ENCODE measurements at places on chromosomes 12 and 14.

GRCh38 chr12:25436206-25437030 is 116.7 kb downstream of the LMNTD1 start:
- H3K4me3 ChIP-seq = peak overlapping the region; percentile 31
- H3K36me3 ChIP-seq = no peaks in the 10 kb centered on the region
- peaks cover 4% of the 10 kb centered on the region for H3K4me1 ChIP-seq
- no peak overlapping the region for H3K27ac ChIP-seq
- DNase-seq = no peak

- no peaks in the 10 kb centered on the region for H3K4me1 ChIP-seq
- H3K36me3 ChIP-seq = no peaks in the 10 kb centered on the region
- no peak for DNase-seq
- no peak overlapping the region for H3K4me3 ChIP-seq
- H3K27ac ChIP-seq = no peak overlapping the region
Observed at GRCh38 chr12:89859508-89860220, 151.0 kb upstream of the ATP2B1 start.

DNA sequence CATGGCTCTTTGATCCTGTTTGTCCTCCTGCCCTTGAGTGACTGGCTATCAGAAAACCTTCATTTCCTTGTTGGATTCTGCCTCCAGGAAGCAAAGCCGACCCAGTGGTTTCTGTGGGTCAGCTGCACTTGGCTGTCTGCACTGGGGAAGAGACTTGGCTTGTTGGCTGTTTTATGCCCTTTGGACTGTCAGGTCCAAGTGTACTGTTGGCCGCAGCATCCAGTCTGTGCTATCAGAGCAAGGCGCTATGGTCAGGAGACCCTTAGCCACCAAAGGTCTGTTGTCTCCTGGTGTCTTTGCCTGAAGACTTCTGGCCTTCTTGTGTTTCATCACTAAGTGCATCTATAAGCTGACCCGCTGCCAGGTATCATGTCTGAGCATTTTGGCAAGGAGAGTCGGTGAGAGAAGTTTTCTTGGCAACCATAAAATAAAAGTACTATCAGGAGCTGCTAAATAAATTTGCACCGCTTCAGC is 177.4 kb upstream of the HIF1A start:
- peaks cover 45% of the 10 kb centered on the region for H3K4me1 ChIP-seq
- peak; percentile 71 for DNase-seq
- no peaks in the 10 kb centered on the region for H3K36me3 ChIP-seq
- H3K4me3 ChIP-seq = no peak overlapping the region

DNA sequence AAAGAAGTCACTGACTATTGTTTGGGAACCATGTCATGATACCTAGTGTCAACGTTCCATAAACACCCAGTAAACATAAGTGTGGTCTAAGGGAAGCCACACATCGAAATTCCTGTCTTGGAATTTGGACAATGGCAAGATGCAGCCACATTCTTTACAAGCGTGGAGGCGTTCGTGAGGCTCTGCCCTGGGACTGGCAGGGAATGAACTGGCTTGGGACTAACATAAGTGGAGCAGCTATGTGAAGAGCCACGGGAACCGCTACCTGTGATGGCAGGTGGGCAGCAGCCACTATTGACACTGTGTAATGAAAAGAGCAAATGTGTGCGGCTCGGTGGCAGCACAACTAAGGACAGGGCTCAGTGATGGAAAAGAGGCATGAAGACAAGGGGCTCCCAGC is 10.0 kb upstream of the NRIP2 start:
- H3K27me3 ChIP-seq = no peaks in the 10 kb centered on the region
- H3K4me3 ChIP-seq = no peak overlapping the region
- no peak for DNase-seq
- H3K4me1 ChIP-seq = no peaks in the 10 kb centered on the region
- H3K27ac ChIP-seq = no peak overlapping the region

GRCh38 chr12:132366341-132366861 is 37.0 kb upstream of the GALNT9 start:
- H3K4me1 ChIP-seq = no peaks in the 10 kb centered on the region
- no peak overlapping the region for H3K27ac ChIP-seq
- H3K27me3 ChIP-seq = peaks cover 15% of the 10 kb centered on the region
- H3K36me3 ChIP-seq = no peaks in the 10 kb centered on the region
- H3K4me3 ChIP-seq = no peak overlapping the region
- no peak for DNase-seq

DNA sequence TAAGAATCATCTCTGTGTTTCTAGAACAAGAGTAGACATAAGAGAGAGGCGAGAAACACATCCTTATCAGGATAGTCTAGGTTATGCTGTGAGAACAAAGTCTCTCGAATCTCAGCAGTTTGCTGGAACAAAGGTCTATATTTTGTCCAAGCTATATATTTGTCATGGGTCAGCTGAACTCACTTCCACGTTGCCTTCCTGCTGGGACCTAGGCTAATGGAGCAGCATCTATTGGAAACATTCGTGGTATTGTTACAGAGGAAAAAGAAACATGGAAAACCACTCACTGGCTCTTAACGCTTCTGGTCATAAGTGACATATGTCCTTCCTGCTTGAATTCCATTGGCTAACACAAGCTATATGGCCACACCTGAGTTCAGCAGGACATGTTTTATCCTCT is 112.6 kb upstream of the DYRK2 start:
- H3K4me1 ChIP-seq = no peaks in the 10 kb centered on the region
- no peak overlapping the region for H3K27ac ChIP-seq
- no peaks in the 10 kb centered on the region for H3K36me3 ChIP-seq
- H3K27me3 ChIP-seq = no peaks in the 10 kb centered on the region
- H3K4me3 ChIP-seq = no peak overlapping the region

- no peak overlapping the region for H3K27ac ChIP-seq
- no peak overlapping the region for H3K4me3 ChIP-seq
- no peaks in the 10 kb centered on the region for H3K36me3 ChIP-seq
- no peak for DNase-seq
- H3K27me3 ChIP-seq = no peaks in the 10 kb centered on the region
Observed at GRCh38 chr12:32217354-32218310, 111.0 kb downstream of the BICD1 start.

- no peak for DNase-seq
- no peak overlapping the region for H3K4me3 ChIP-seq
- H3K4me1 ChIP-seq = no peaks in the 10 kb centered on the region
- H3K27ac ChIP-seq = no peak overlapping the region
Observed at GRCh38 chr12:88469154-88469553, 111.1 kb downstream of the KITLG start.

DNA sequence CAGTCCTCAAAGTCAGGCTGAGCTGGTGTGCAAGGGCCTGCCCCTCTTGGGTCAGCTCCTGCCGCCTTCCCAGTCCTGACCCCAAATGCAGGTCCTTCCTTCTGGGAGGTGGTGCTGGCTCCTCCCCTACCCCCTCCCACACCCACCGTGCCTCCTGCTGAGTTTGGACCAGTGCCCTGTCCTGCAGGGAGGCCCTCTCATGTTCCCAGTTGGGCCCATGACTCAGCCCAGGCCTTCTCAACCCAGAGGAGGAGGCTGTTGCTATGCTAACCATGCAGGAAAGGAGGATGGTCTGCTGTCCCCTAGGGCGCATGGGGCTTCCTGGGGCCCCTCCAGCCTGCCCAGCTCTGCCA is 4.4 kb downstream of the ZBTB42 start:
- H3K36me3 ChIP-seq = no peaks in the 10 kb centered on the region
- H3K4me1 ChIP-seq = peaks cover 17% of the 10 kb centered on the region
- peak; percentile 43 for DNase-seq
- peak overlapping the region; percentile 3 for H3K27ac ChIP-seq
- no peaks in the 10 kb centered on the region for H3K27me3 ChIP-seq

GRCh38 chr12:113673458-113674238 is 202.0 kb upstream of the LHX5 start:
- H3K27me3 ChIP-seq = no peaks in the 10 kb centered on the region
- H3K4me3 ChIP-seq = no peak overlapping the region
- DNase-seq = no peak
- no peaks in the 10 kb centered on the region for H3K4me1 ChIP-seq

All from pancreas (tissue), 10 donors.